ENCODE measurements at places on chromosomes 11 and 22. TPM values are rescaled to one million over a fixed set of nuclear protein-coding genes. Genes with fewer than 3 reads are reported as not detected.

Gene NXPE4
- not detected for polyA plus RNA-seq

DNA sequence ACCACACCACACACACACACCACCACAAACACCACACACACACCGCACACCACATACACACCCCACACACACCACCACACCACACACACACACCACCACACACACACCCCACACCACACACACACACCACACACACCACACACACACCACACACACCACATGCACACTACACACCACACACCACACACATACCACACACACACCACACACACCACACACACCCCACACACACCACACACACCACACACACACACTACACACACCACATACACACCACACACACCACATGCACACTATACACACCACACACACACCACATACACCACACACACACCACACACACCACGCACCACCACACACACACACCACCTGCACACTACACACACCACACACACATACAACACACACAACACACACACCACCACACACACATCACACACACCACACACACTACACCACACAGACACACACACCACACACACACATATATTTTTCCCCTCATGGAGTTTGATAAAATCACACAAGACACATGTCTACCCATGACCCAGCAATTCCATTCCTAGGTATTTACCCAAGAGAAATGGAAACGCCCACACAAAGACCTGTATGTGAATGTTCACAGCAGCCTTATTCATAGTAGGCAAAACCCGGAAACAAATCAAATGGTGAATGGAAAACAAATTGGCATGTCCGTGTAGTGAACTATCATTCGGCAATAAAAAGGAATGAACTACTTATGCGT lies 14.3 kb downstream of the CD5 start:
- no peak for DNase-seq

DNA sequence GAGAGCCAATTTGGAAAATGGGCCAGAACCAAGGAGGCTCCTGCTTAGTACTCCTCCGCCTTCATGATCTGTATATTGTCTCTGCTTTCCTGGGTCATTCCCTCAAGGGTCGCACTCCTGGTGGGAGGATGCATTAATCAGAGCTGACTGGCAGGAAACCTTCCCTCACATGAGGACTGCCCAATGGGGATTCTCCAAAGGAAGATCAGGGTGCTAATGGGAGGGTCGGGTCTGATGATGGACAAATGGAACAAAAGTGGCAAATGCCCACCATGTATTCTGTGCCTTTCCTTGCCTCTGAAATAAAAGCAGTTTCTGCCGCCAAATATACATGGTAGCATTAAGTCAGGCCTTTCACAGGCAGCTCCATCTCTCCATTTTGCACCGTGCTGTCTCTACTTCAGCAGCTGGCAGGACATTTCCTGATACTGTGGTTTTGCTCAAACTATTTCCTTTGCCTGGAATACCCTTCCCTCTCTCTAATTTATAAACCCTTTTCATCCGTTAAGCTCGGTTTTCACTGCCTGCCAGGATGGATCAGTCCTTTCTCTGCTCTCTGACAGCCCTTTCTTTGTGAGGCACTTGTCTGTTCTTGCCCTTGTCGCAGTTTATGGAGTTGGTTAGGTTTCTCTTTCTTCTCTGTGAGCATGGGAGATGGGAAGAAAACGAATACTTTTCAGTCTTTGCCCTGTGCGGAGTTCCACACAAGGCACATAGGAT lies 13.5 kb downstream of the SREBF2 start:
- DNase-seq = no peak

- DNase-seq = no peak
Measured at GRCh38 chr22:24473284-24473683, 21.8 kb upstream of the UPB1 start.

Gene FHIP1B
- 9.2 TPM for polyA plus RNA-seq

- DNase-seq = peak; percentile 80
Measured at GRCh38 chr11:72864702-72865655, 50.8 kb downstream of the ATG16L2 start.

DNA sequence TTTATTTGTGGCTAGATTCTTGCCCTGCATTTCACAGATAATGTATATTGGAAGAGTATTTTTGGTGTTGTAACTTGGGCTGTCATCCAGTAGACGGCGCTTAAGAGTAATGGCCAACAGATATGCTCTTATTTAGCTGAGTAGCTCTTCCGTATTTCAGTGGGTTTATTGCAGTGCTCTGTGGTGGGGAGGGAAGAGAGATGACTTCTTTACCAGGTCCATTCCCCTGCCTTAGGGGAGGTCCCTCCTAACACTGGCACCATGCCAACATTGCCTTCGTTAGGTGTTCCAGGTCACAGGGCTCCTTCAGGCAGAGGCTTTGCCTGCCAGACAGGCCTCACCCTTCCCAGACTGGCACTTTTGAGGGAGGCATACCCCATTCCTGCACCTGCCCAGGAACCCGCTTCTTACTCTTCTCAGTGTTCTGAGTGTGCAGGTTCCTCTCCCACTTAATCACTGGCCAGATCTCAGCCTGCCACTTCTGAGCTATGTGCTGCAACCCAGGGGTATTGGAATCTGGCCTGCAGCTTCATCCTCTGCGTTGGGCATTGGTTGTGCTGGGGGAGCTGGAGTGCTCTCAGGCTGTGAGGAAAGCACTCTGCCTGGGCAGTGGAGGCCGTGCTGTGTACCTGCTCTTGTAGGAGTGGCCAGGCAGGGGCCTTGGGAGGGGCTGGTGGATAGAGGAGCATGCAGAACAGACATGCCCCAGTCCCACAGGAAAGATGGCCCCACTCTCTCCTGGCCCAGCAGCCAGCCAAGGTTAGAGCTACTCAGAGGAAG lies 29.4 kb upstream of the SLN start:
- DNase-seq = peak; percentile 52

DNA sequence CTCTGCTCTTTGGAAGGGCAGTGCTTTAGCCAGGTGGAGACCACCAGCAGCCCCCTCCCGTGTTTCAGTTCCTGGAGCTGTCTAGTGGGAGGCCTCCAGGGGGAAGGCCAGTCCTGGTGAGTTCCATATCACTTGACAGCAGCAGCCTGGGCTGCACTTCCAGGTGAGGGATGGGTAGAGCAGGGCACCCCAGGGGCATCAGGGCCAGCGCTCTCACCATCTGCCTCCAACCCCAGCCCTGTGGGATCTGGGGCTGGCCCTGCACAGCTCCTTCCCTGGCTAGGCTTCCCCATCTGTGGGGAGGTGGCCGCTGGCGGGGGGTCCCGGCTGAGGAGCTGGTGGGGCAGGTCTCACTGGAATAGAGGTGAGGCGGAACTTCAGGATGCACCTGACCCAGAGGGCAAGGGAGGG lies 60.5 kb downstream of the MORC2 start:
- DNase-seq = no peak

Gene KCNE3
- polyA plus RNA-seq = 0.25 TPM

DNA sequence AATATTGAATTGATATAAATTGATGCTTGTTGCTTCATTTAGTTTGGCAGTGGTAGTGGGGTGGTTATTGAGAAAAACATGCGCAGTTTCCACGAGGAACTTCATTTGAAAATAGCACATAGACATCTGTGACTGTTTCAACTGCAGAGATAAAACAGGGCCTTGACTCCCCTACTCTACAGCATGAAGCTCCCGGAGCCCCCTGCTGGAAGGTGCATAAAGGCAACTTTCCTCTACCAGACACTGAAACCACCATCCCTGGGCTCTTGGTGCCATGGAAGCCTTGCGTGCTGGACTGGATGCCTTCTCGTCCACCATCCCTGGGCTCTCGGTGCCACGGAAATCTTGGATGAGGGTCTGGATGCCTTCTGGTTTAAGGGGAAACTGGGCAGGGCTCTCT lies 195.9 kb downstream of the CSNK2A3 start:
- no peak for DNase-seq

Gene POTEH
- not detected for polyA plus RNA-seq

Gene PNPLA3
- 4.6 TPM for polyA plus RNA-seq

DNA sequence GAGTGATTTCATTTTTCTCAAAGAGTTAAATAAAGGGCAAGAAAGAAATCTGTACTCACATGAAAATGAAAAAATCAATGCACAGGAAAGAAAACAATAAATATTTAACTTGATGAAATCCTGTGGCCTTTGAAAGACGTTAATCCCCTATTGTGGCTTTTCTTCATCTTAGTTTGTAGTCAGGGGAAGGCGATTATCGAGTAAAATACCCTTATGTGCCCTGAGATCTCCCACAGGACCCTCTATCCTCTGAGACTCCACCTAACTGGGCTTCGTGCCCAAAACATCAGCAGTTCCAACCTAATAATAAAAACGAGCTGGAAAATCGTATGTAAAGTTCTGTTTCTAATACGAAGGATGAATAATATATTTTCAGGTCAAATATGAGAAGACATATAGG lies 208.2 kb upstream of the ZC3H12C start:
- DNase-seq = no peak

GRCh38 chr22:46686221-46687047 lies 51.6 kb downstream of the CERK start:
- no peak for DNase-seq

- DNase-seq = no peak
Measured at GRCh38 chr11:122178795-122179194, 62.8 kb upstream of the BLID start.

- no peak for DNase-seq
Measured at GRCh38 chr11:21564095-21564494, 628.8 kb upstream of the ANO5 start.

Gene PUS3
- 16.0 TPM for polyA plus RNA-seq

DNA sequence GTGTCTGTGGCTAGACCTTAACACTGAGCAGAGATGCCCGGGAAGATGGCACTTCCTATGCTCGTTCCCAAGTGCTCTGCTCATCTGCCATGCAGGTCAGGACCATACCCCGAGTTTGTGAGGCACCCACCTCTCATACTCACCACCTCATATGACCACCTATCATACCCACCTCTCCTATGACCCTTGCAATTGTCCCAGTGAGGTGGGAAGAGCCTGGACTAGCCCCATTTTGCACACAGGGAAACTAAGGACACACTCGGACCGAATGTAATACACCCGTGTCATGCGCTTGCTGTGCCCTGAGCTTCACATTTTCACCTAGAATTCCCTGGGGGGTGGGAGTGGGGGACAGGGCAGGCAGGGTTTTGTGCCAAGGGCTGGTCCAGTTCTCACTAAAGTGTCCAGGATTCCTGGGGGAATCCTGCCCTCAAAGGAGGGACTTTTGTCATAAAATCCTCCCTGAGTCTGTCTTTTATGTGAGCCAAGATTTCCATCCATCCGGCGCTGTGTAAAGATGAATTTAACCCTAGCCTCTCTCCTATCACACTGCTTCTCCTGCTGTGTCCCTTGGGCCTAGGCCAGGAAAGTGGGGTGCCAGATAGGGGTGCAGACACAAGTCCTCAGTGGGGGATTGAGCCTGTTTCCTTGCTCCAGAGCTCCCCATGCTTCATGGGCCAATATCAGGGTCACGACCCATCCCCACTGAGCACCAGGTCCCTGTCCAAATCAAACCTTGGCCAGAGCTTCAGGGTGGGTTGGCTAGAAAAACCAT lies 20.0 kb downstream of the TPBGL start:
- DNase-seq = no peak

DNA sequence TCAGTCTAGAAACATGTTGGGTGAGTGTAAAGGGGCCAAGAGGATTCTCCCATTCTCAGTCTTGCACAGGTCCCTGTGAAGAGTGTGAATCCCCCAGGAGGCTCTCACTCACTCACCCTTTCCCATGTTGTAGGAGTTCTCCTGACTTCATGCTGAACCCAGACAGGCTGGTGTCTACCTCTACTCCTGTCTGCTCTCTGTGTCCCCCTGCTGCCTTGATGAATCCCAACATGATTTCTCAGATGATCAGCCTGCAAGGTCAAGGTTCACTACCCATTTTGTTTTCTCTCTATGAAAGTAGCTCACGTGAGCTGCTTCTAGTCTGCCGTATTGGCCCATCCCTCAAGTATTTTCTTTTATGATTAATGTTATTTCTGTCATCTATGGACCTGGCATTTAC lies 500.6 kb downstream of the ETS1 start:
- no peak for DNase-seq

Gene SLC6A5
- polyA plus RNA-seq = not detected

Gene OR8D1
- not detected for polyA plus RNA-seq

GRCh38 chr22:19847345-19847632 lies 7.4 kb downstream of the GNB1L start:
- DNase-seq = no peak

Gene VWA5A
- 17.0 TPM for polyA plus RNA-seq

GRCh38 chr22:50308986-50309600 lies 1.6 kb upstream of the PLXNB2 start:
- no peak for DNase-seq
